ENCODE measurements at places on chromosomes 13 and 19.

- DNase-seq = no peak
Measured at GRCh38 chr13:97477844-97478243, 43.9 kb downstream of the RAP2A start.

GRCh38 chr19:51079481-51080110 is 3.1 kb downstream of the KLK14 start:
- DNase-seq = no peak

DNA sequence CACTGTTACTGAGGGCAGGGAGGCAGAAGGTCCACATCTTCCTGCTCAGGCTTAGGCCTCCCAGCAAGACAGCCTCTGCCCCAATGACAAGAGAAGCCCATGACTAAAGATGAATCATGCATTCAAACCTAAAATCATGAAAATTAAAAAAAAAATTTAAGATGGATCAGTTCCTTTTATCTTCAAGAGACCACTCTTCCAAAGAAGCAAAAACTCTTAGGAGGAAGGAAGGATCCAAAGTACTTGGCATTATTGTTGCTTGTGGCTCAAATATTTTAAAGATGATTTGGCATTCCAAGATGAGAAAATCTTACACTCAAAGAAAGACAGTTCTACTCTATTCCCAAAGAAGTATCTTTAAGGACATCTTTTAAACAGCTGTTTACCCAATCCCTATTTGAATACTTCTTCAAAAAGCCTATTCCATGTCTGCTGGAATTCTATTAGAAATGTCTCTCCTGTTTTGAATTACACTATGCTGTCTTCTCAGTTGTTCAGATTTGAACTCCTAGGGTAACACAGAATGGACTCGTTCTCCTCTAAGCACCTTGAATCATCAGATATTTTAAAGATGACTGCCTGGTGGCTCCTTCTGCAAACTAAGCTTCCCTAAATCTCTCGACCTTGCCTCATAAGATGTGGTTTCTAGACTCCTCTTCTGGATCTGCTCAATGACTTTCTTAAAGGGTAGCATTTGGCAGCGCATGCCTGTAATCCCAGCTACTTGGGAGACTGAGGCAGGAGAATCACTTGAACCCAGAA is 7.0 kb downstream of the SERP2 start:
- no peak for DNase-seq

DNA sequence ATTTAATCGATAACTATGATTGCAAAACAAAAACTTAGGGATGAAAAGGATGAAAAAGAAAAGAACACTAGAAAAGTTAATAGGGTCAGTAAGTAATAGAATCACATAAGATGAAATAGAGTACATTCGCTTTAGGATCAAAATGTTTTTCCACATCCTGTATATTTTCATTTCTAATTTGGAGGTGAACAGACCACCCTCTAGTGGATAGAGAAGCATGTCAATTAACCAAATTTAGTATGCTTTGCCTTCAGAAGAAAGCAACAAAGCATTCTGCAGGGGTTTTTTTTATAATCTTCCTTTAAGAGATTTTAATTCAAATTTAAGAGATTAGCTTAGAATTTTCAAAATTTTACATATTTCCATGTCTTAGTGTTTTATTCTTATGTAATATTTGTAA is 611.0 kb upstream of the SGCG start:
- DNase-seq = no peak

DNA sequence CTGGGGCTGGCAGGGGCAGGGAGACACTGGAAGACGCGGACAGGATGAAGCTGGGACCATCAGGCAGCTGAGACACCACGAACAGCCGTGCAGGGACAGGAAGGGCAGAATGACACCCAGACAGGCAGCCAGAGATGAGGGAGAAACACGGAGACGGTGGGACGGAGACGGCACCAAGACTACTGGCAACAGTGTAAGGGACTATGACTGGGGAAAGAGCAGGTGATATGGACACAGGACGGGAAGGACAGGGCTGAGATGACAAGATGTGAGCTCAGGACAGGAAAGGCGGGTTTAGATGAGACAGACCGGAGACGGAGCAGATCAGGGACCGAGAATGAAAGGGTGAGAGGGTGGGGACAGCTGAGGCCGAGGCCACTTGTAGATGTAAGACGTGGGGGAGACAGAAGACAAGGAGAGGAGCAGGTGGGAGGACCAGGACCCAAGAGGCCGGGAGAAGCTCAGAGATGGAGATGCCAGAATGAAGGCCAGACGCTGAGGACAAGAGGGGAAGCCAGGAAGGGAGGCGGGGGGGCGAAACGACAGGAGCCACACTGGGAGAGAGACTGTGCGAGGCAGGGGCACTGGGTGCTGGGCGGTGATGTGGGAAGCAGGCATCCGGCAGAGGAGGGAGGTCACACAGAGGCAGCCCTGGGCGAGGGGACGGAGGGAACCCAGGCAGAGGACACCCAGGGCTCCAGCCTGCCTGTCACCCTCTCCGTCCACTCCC is 17.5 kb upstream of the EHD2 start:
- DNase-seq = no peak
